ENCODE measurements at places on chromosomes 13 and 19.
A peak's percentile ranks its signal among the peaks of the same experiment; 100 is the strongest.

GRCh38 chr19:44356383-44357111 lies at the start of gene ZNF112:
ZNF112 (minus strand) TSS chr19:44356680; CDS start chr19:44340539, 16,141 bp downstream.
- peak; percentile 94 for DNase-seq

GRCh38 chr19:14402332-14403144 lies 16.6 kb downstream of the DDX39A start:
- no peak for DNase-seq

DNA sequence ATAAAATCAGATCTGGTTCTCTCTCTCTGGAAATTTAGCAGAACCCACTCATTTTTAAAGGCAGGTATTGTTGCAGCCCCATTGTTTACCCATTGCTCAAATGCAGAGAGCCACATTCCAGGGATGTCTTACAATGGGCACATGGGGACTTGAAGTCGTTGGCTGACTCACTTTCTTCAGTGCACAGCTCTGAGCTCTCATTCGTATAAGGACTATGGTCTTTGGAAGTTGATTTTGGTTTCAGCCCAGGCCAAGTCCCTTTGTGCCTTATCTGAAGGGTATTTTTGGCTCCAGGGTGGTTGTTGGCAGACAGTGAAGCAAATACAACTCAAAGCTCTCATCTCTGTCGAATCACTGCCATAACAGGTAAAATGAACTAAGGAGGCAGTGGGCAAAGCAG lies 47.3 kb upstream of the CLDN10 start:
- no peak for DNase-seq

- no peak for DNase-seq
Measured at GRCh38 chr13:42239644-42240043, 32.3 kb upstream of the AKAP11 start.

- no peak for DNase-seq
Measured at GRCh38 chr19:44660081-44660480, 11.2 kb upstream of the CEACAM19 start.

GRCh38 chr13:76796851-76797250 lies 89.4 kb downstream of the KCTD12 start:
- DNase-seq = no peak

DNA sequence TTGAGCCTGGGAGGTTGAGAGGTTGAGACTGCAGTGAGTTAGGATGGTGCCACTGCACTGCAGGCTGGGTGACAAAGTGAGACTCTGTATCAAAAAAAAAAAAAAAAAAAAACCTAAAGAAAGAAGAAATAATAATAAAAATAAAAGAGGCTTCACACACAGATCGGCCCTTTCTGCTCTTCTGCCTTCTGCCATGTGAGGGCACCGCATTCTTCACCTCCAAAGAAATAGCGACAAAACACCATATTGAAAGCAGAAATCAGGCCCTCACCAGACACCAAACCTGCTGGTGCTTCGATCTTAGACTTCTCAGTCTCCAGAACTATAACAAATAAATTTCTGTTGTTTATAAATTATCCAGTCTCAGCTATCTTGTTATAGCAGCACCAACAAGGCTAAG lies 3.0 kb downstream of the ZNF649 start:
- DNase-seq = no peak

DNA sequence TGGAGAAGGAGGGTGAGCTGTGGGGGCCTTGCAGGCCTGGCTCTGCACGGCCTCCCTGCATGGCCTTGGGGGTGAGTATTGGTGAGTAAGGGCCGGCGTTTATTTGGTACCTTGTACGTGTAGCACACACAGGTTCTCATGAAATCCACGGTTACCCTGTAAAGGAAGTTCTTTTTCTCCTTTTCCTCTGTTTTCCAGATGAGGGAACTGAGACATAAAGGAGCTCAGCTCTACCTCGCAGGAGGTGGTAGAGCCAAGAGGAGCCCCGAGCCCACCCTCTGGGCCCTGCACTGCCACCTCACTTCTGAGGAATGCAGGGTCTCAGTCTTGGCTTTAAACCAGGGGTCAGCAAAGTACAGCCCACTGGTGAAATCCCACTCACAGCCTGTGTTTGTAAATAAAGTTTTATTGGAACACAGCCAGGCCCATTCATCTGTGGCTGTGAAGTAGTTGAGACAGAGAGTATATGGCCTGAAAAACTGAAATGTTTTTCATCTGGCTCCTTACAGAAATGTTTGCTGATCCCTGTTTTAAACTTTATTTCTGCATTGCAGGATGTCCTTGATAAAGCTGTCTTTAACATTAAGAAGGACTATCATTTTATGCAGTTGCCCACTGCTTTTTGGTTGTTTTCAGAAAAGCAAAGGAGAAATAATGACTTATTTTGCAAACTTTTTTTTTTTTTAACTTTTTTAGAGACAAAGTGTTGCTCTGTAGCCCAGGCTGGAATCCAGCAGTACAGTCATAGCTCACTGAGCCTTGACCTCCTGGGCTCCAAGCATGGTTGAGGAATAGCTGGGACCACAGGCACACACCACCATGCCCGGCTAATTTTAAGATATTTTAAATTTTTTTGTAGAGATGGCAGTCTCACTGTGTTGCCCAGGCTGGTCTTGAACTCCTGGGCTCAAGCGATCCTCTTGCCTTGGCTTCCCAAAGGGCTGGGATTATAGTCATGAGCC lies 6.4 kb downstream of the EPN1 start:
- DNase-seq = no peak

DNA sequence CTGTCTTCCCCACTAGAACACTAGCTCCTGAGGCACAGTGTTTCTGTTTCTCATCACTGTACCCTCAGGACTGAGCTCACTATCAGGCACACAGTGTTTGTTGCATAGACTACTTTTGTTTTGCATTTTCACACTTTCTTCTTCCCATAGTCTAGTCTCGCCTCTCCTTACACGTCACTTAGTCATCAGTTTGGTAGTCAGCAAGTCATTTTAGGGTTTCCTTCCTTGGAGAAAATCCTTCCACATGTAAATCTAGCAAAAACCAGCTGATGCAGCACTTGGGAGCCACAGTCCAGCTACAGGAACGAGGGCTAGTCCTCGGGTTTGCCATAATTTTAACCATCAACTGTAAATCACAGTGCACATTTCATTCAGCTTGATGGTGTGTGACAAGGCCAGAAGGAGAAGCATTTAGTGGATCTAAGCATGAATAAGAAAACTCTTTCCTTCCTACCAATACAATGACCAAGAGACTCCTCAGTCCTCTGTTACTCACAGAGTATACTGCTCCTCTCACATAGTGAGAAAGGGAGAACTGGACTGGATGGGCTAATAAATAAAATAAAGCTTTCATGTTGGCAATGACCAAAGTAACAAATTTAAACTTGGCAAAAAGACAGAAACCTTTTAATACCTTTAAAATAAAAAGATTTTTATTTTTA lies 221.0 kb downstream of the KLF12 start:
- DNase-seq = no peak

- DNase-seq = no peak
Measured at GRCh38 chr19:56617531-56617930, 22.4 kb downstream of the ZNF71 start.

Measured in RWPE2 (cell line).